CD4-positive, alpha-beta T cell treated with Interferon alpha-2 for 1 hour (primary cell): ENCODE measurements at places on chromosomes 6 and 20.

- DNase-seq: no peak
Observed at GRCh38 chr6:137157601-137158000, 15.8 kb downstream of the IL22RA2 start.

DNA sequence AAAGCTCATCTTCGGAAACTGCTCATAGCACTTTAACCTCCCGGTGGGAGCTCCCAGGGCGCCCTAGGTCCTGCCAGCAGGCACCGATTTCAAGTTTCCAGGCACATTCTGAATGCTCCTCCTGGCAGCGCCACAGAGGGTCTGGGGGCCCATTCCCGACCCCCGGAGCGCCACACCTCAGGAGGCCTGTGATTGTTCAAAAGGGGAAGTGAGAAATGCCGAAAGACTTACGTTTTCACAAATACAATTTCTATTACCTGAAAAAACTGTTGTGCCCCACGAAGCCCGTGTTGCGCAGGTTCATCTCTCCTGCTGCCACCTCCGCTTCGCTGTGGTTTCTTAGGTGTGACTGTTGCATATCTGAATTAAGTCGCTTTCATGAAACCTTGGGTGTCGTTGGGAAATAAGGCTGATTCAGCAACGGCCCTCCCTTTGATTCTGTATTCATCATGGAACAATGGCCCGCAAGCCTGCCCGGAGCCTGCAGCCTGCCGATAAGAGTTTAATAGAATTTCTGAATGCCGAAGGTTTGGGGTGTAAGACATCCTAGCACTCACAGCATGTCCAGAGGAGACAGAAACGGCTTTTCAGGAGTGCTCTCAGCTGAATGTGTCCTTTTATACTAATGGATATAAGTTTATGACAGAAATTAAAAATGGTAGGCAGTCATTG lies 1.9 kb upstream of the MYT1 start:
- no peak for DNase-seq

DNA sequence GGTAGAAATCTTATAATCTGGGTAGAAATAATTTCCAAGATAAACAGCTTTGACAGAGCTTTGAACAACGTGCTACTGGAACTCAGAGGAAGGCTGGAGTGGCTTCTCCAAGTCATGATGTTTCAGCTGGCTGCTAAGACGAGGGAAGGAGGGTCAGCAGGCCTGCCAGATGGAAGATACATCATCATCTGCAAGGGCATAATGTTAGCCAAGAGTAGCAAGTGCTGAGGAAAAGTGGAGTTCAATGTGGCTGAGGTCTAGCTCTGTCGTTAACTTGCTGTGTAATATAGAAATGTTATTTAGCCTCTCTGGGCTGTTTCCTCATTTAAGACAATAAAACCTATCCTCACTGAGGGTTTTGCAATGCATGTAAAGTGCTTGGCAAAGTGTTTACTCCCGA lies 35.1 kb downstream of the RGS17 start:
- DNase-seq: no peak

- no peak for DNase-seq
Observed at GRCh38 chr20:37504404-37505096, 16.5 kb upstream of the NNAT start.

DNA sequence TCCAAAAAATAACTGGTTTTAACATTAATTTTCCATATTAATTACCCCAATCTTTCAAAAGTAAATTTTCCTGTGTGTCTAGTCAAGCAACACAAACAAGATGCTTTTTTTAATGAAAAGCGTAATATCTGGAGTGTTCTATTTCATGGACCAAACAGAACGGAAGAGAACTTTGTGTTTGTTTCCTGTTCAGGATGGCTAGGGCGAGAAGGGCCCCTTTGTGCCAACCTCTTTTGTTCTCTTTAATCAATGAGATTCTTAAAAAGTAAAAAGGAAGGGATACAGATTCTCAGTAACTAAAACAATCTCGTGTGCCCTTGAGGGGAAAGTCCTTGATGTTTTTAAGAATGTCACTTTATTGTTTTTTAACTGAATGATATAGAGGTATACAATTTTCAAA lies 55.7 kb downstream of the GNAS start:
- no peak for DNase-seq

DNA sequence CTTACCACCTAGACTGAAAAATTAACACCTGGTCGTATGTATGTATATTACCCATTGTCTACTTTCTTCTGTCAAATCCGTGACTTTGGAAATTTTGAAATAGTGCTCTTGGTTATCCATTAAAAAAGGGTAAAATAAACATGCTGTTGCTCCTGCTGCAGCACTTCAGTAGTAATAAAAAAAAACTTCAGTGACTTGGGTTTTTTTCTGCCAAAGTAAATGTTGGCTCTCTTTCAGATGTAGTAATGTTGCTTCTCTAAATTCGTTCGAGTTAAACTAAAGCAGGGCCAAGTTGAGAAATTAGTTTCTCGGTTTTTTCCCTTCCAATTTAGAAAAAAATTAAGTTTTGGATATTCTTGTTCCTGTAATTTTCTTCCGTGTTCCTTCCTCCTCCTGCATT lies 34.2 kb downstream of the JARID2 start:
- DNase-seq: no peak

GRCh38 chr20:37526238-37526838 lies 1.3 kb downstream of the BLCAP start:
- DNase-seq: no peak

DNA sequence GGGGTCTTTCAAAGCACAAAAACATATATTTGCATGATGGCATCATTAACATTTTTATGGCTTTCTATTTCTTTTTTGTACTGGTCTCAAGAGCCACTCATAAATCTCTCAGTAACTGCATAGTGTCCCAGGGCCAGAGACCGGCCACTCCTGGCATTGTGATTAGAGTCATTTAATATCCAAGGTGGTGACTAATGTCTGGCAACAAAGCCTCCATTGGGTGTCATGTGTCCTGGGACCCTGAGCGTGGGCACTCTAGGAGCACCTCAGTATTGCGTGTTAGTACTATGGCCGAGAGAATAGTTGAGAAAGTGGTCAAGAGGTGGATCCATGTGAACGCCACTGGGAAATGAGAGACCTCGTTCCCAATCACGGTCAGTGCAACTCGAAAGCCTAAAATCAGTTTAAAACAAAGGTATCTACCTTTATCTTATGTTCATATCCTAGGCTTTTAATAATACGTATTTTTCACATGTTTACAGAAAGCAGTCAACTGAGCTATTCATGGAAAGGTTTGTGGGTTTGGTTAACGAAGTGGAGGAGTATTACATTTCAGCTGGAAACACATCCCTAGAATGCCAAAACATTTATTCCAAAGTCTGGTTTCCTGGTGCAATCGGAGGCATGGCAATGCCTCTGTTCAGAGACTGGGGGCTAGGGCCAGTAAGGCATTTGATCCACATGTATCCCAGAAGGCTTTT lies 2.7 kb upstream of the ESR1 start:
- no peak for DNase-seq

DNA sequence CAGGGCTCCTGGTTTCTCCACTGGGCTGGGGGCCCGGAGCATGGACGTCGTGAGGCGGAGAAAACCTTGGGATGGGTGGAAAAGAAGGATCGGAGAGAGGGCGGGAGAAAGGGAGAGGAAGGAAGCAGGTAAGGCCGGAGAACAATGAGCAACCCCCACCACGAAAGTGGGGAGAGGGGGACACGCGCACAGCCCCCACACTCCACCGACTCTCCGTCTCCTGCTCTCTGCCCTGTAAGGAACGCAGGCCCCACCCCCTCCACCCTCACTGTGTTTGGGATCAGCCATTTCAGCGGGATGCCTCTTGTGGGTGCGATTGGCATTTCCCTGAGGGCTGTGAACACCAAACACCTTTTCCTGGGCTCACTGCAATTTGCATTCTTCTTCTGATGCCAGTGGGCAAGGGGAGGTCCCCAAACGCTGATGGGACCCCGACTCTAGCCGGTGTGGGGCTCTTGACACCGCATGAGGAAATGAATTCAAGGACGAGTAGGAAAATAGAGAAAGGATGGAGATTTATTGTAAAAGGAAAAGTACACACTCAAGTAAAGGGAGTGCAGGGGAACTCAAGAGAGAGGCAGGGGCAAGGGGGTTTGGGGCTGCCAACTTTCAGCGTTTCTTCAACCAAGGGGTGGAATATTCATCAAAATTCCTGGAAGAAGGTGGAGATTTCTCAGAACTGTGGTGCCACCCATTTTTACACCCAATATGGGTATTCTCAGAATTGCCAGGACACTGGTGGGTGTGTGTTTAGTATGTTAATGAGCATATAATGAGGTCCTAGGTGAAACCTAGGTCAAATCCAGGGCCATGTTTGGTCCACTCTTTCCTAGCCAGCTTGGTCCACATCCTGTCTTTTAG lies 13.1 kb upstream of the RAET1L start:
- DNase-seq: no peak

GRCh38 chr20:9353180-9353915 lies 161.0 kb upstream of the LAMP5 start:
- DNase-seq: no peak

DNA sequence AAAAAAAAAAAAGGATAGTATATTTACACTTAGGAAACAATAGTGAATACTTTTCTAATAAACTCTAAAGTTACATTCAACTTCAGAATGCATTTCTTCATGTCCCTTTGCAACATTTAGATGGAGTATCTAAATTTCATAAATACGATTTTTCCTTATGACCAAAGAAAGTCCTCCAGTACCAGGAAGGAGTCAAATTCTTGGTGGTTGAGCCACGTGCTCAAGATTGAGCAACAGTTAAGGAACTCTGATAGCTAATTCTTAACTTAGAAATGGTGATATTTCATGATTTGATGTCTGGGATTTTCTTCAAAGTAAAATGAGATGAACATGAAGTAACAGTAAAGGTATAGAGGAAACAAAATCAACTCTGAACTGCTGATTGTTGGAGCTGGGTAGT lies 92.7 kb downstream of the SASH1 start:
- DNase-seq: no peak

GRCh38 chr20:40442181-40442963 lies 246.7 kb downstream of the MAFB start:
- no peak for DNase-seq

DNA sequence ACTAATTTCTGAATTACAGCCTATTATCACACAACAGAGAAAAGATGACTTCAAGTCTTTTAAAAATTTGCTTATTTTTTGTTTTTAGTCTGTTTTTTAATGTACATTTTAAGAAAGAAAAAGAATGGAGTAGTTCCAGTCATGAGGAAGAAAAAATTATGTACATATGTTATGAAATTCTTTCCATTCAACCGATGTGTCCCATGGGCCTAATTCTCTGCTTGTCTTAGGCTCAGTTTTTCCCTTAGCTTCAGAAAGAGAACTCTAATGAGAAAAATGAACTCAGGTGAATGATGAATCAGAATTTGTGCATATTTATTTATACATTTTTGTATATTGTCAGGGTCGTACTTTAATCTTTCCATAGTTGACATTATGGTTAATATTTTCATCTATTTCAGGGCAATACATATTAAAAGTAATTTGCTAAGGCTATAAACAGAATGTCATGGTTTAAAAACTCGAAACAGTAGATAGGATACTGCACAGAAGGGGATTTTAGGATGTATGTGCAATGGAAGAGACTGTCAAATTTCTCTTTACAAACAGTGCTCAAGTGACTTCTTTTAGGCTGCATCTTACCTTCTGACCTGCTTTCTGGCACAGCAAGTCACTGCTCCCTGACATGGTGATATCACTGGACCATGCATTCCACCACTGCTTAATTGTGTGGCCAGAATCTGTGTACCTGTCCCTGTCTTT lies 153.1 kb downstream of the EPHA7 start:
- DNase-seq: no peak

GRCh38 chr6:87029711-87030314 lies 65.1 kb downstream of the CGA start:
- DNase-seq: peak; percentile 26

DNA sequence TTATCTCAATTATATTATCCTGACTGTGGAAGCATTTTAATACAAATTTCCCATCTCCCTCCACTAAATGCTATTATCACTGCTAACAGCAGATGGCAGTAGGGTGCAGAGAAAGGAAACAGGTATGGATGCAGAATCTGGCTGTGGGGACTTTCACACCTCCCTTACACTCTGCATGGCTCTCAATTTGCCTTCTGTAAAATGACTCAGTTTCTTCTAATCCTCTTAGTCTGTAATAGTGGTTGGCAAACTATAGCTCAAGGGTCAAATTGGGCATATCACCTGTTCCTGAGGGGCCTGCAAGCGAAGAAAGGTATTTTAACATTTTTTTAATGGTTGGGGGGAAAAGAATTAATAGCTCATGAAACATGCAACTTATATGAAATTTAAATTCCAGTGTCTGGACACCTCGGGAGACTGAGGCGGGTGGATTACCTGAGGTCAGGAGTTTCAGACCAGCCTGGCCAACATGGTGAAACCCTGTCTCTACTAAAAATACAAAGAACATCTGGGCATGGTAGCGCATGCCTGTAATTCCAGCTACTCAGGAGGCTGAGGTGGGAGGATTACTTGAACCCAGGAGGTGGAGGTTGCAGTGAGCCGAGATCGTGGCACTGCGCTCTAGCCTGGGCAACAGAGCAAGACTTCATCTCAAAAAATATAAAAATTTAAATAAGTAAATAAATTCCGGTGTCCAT lies 83.5 kb downstream of the ZMYND8 start:
- peak; percentile 27 for DNase-seq

DNA sequence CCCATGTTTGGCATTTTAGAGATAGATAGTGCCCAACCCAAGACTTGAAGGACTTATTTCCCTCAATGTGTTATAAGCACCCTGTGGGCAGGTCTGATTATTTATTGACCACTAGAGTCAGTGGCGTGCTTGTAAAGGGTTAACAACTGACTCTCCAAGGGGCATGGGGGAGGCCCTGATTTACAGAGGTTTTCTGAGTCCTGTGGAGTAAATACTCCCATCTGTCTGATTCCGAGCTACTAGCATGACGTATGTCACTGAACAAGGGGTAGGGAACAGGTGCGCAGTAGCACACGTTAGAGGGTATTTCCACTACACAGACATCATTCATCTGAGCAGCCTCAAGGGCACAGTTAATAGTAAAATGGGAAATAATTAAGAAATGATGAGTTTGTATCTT lies 17.4 kb upstream of the TRAM2 start:
- DNase-seq: no peak

DNA sequence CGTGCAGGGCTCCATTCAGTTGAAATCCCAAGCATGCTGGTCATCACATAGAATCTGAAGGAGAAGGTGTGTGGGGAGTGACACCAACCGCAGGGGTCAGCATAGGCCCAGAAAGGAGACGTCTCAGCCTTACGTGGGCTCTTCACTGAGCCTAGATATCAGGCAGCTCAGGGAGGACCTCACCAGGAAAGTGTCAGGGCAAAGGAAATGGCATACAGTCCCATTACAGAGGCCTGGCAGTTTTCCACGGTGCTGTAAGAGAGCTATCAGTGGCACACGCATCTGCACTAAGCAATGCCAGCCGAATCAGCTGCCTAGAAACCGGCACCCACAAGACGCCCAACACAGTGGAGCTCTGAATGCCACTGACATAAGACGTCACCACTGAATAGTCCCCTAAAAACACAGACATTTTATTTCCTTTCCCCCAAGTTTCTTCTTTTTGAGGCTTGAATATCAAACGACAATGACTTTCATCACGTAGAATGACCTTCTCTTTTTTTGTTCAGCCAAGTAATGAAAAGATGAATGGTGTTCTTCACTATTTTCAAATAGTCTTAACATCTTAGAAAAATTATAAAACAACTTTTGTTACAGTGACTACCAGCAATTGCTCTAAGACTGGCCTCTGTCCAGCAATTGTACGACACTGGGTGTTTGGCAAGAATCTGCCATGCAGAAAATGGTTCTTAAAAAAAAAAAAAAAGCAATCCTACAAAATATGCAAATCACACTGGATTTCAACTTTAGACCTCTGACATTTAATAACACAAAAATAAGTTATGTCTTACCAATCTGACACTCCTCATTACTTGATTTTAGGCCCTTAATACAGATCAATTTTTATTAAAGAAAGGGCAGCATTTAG lies 88.9 kb upstream of the FOXQ1 start:
- no peak for DNase-seq
